ENCODE measurements at places on chromosomes 5 and 9.

GRCh38 chr9:98610211-98610610, 98.5 kb downstream of the GABBR2 start:
- DNase-seq, result no peak

GRCh38 chr5:87539839-87540238, 127.1 kb upstream of the CCNH start:
- no peak for DNase-seq

DNA sequence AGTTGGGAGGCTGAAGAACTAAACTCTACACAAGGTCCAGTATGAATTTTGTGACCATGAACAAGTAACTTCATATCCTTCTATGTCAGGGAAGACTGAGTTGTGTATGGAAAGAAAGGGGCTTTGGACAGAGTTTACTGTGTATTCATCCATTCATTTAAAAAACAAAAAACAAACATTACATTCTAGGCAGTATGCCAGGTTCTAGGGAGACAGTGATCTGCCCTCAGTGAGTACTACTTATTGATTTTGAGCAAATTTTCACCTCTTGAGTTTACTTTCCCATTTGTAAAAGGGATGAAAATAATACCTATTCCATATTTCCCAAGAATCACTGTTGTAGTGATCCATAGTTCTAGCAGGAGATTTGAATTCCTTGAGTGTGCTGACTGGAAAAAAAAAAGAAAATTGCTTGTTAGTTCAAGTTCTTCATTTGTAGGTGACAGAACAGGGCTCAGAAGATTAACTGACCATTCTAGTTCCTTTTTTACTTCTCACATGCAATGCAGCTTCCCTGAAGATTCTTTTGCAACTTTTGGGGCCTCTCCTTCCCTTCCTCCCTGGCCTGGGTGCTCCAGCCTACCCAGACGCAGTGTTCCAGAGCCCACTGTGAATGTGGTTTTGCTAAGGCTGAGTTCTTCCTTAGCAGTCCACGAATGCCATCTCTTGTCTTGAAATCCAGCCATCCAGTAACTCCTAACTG, 2.6 kb upstream of the GAPVD1 start:
- no peak for DNase-seq

DNA sequence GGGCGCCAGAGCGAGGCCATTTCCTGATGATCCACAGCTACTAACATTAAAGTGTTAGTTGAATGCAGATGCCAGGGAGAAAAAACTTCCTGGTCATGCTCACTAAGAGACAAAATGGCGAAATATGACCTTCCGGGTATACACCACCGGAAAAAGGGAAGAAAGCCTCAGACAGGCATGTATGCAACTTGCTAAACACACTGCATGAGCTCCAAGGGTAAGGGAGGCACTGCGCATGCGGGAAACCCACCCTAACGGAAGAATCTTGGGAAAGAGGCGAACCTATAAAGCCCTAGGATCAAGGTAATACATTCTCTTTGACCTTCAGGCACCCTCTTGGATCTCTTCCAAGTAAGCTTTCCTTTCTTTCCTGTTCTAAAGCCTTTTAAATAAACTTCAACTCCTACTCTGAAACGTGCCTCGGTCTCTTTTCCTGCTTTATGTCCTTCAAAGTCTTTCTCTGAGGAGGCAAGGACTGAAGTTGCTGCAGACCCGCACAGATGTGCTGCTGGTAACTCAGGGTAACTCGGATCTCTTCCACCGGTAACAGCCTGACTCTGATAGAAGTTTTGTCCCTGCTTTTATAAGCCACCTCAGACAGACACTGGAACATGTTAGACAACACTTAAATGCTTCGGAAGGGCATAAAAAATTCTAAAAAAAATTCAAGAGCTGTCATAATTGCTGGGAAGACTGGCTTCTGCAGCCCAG, 64.9 kb downstream of the DTWD2 start:
- no peak for DNase-seq

- DNase-seq, result no peak
Measured at GRCh38 chr9:14270358-14271092, 43.4 kb downstream of the NFIB start.

DNA sequence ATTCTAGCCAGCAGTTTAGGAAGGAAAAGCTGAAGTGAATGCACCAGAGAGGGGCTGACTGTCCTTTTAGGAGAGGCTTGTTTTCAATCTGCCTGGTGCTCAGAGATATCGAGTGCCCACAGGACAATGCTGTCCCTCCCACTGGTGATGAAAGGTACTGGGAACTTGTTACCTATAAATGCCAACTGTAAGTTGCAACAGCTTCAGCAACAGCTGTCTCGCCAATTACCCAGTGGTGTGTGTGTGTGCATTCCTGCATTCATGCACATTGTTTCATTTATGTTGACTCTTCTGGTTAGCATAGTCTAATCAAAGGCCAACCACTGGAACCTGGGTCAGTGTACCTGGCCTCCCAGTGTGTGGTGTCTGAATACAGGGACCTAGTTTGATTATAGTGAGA, 161.1 kb downstream of the CSNK1G3 start:
- no peak for DNase-seq

DNA sequence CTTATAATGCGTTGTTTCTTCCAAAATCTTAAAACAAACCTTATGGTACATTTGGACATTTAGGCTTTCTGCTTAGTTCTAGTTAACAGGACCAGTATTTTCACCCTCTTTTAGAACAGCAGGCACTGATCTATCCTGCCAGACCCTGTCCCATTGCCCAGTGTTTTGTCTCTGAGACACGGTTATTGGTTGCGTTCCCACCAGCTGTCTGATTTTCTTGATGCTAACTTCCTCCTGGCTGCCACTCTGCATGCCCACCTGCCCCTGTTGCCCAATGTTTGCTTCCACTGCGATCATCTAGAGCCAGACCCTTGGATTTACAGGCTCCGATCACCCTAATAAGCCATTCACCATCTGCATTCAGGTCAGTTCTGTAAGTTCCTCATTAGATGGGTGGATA, 506.0 kb upstream of the CDH6 start:
- no peak for DNase-seq

GRCh38 chr5:158942217-158942616, 157.5 kb downstream of the EBF1 start:
- DNase-seq, result no peak

DNA sequence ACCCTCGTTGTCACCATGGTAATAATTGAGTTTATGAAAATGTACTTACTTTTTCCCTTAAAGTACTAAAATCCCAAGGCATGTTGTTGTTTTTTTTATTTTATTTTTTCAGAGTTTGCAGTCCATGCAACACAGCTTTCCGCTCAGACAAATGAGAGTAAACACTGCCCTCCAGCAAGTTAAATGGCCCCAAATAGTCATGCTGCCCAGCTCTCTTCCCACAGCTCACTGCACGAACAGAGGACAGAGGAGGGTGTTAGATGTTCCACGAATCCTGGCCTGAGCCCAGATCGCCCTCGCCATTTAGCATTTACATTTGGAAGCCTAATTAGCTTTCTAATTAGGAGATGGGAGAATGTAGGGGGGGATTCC, 1.9 kb downstream of the NIM1K start:
- DNase-seq, result no peak

DNA sequence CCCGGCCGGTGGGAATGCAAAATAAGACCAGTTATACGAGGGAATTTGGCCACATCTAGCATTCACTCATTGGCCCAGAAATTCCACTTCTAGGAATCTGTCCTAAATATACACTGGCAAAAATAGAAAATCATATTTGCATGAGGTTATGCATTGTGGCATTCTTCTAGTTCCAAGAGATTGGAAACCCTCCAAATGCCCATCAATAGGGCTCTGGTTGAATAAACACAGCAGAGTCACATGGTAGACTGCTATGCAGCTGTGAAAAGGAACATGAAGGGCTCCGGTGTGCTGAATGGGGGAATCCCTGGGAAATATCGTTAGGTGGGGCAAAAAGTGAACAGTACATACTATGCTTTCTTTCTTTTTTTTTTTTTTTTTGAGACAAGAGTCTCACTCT, 36.8 kb downstream of the PTGES start:
- DNase-seq, result no peak
